Stimulated activated CD4-positive, alpha-beta T cell treated with anti-CD3 and anti-CD28 coated beads, TNF-alpha, amount 100 ng/mL, for 1 hour (primary cell): ENCODE measurements at places on chromosomes 12 and 14.

- DNase-seq = no peak
Observed at GRCh38 chr12:22635812-22636211, 10.8 kb downstream of the ETNK1 start.

- no peak for DNase-seq
Observed at GRCh38 chr14:69235708-69236107, 24.2 kb upstream of the GALNT16 start.

DNA sequence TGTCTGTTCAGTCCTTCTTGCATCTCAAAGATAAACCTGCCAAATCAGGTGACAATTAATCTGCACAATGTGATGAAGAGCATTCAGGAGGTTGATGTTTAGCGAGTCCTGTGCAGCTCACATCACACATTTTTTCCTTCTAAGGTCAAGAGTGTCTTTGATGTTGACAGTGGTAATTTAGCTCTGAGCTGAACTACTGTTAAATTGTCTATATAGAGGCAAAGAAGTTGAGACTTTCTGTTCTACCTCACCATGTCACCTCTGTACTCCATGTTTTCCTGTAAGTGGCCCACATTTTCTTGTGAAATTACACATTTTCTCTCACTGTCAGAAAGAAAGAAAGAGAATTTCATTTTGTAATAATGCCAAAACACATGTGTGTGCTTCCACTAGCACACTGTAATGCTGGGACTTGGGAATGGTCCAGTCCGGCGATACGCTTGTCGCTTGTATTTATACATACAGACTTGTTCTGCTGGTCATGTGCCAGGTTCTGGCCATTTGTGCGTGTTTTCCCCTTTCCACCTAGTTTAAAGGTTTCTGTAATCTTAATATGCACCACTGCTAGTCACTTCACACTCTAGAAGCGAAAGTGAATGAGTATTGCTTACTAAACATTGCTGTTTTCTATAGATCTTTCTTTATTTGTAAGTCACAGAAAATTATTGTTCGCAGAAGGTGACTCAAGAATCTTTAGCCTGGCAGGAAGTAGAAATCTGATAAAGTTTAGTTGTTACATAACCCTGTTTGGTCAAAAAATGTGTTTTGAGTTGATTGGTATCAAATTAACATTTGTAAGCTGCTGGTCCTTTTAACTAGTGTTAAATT is 328.9 kb downstream of the TMTC2 start:
- no peak for DNase-seq

GRCh38 chr12:121613462-121613861 is 12.9 kb upstream of the ORAI1 start:
- DNase-seq = no peak

- no peak for DNase-seq
Observed at GRCh38 chr14:45906257-45906656, 653.3 kb upstream of the MIS18BP1 start.

GRCh38 chr12:82430541-82431145 is 72.3 kb downstream of the METTL25 start:
- DNase-seq = no peak

DNA sequence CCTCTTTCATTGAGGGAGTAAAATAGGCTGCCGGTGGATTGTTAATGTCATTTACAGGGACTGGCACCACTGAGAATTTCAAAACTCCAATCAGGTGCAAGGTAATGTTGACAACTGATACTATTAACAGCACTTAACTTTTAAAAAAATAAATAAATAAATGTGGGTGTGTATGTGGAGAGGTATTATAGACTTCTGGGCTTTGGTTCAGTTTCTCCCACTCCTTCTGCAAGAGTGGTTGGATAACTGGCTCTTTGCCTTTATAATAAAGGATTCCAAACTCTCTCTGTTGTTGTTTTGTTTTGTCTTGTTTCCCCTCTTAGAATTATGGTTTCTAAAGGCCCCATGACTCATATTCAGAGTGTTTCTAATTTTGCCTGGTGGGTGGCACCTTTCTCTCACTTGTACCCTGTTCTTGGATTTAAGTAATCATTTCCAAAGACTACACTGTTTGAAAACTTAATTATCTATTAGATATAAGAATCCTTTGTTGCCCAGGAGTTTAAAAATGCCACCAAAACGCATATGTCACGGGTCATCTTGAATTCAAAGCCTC is 151.6 kb upstream of the ARID2 start:
- no peak for DNase-seq

DNA sequence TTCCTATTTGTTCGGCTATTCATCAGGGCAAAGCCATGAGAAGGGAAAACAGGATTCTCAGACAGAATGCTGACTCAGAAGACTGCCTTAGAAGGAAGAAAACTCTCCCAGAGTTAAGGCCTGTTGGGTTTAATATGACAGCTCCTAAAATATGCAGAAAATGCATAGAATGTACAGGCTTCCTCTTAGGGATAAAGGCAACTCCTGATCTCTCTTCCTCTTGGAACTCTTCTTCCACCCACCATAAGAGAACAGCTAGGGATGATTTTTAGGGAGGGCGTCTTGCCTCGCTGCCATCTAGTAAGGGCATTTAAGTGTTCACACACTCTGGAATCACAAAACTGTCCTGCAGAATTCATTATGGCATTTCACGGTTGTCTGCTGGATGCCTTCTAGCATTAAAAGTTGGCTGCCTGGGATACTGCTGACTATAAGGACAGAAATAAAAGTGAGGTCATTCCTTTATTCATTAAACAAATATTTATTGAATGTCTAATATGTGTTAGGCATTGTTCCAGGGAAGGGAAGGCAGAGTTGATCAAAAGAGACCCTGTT is 73.7 kb downstream of the DCAF5 start:
- DNase-seq = no peak

- no peak for DNase-seq
Observed at GRCh38 chr12:45779936-45780335, 50.4 kb downstream of the ARID2 start.

DNA sequence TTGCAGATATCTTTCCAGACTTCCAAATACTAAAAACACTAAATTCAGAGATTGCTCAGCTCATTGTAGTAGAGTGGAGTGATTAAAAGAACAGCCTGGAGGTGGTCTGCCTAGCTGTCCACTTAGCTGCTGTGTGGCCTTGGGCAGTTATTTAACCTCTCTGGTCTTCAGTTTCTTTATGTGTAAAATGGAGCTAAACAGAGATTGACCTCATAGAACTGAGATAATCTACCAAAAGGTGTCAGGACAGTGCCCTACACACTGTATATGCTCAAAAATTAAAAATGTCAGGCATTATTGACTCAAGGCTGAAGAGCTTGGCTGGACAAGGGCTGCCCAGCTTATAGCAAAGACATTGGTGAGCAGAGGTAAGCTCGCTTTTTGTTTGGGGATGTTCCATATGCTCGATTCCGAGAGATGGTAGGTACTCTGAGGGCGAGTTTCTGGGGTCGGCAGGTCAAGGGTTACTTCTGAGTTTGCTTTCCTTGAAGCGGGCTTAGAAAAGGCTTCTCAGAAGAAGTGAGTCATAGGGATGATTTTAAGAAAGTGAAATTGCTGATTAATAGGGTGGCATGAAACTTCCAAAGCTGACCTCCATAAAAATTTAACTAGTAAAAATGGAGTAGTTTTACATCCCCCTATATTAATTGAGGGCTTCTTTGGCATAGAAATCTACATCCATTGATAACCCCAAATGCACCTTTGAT is 107.5 kb downstream of the GPATCH2L start:
- DNase-seq = no peak

GRCh38 chr14:97697772-97698171 is 900.6 kb downstream of the VRK1 start:
- no peak for DNase-seq

DNA sequence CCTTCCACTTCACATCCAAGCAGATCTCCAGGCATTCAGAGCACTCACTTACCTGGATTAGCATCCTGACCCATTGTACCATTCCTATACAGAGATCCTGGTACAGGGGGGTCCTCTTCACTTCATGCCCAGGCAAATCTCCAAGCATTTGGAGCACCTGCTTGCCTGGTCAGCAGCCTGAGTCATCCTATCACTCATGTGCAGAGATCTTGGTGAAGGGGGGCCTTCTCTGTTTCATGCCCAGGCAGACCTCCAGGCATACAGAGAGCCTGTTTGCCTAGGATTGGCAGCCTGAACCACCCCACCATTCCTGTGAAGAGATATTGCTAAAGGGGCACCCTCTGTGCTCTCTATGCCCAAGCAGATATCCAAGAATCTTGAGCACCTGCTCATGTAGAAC is 111.1 kb upstream of the CCDC175 start:
- no peak for DNase-seq

GRCh38 chr14:77868552-77869285 is 68.8 kb downstream of the ADCK1 start:
- DNase-seq = no peak

GRCh38 chr14:99707921-99708320 is 23.8 kb downstream of the CYP46A1 start:
- no peak for DNase-seq

- DNase-seq = no peak
Observed at GRCh38 chr12:75479963-75480461, 543 bp upstream of the GLIPR1 start.

GRCh38 chr14:59341858-59342477 is 123.2 kb downstream of the GPR135 start:
- no peak for DNase-seq

DNA sequence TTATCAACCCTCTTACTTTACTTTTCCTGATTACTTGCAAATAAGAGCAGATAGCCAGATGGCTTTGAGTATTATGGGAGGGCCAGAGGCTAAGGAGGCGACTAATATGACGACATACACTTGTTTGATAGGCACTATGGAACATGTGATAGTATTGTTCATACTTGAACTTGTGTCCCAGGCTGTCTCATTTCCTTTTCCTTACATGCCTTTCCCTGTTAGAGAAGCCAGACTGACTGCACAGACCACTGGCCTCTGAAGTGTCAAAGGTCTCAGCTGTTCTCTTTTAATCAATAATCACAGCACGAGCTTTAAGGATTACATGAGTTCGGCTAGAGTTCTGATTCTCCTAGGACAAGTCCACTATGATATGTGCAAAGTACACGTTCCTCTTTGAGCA is 326.0 kb downstream of the PRKD1 start:
- no peak for DNase-seq

DNA sequence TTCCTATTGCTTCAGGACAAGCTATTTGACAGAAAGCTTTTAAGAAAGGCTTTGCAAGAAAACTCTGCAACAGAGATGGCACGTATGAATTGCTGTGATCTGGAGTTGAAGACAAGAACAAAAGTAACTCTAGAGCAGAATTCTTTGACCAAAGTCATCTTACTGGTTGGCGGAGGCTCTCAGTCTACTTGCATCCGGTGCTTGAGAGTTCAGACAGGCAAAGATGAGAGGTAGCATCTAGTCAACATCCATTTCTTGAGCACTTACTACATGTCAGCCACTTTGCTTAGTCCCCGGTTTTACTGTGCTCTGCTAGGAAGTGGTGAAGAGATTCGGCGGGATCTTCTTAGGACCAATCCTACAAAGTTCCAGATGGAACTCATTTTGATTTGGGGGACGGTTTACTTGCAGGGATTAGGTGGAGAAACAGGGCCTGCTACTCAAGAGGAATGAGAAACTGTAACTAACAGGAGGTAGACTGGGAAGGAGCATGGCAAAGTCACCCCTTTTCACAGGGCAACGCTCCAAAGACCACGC is 404 bp upstream of the CCDC91 start:
- no peak for DNase-seq

GRCh38 chr12:13980538-13981295 is 685 bp downstream of the GRIN2B start:
- no peak for DNase-seq

- no peak for DNase-seq
Observed at GRCh38 chr14:64910847-64911495, 3.3 kb upstream of the CHURC1 start.

DNA sequence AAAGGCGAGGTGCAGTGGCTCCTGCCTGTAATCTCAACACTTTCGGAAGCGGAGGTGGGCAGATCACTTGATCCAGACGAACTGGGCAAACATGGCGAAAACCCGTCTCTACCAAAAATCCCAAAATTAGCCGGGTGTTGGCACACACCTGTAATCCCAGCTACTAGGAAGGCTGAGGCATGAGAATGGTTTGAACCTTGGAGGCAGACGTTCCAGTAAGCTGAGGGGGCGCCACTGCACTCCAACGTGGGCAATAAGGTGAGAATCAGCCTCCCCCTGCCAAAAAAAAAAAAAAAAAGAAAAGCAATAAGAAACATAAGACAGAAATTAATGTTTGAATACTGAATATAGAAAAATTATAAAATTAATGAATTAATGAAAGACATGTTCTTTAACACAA is 928.7 kb downstream of the LRFN5 start:
- no peak for DNase-seq

DNA sequence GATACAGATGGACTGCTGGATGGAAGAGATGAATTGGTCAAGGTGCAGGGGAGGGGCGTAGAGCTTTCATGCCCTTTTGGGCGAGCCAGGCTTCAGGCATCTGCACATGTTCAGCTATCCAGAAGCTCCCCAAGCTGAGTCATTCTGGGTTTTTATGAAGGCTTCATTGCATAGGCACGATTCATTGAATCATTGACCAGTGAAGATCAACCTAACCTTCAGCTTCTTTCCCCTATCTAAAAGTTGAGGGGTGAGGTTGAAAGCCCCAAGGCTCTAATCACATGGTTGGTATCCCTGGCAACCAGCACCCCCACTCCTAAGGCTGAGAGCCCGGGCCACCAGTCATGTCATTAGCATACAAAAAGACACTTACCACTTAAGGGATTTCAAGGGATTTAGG is 36.3 kb downstream of the RPS29 start:
- DNase-seq = no peak

DNA sequence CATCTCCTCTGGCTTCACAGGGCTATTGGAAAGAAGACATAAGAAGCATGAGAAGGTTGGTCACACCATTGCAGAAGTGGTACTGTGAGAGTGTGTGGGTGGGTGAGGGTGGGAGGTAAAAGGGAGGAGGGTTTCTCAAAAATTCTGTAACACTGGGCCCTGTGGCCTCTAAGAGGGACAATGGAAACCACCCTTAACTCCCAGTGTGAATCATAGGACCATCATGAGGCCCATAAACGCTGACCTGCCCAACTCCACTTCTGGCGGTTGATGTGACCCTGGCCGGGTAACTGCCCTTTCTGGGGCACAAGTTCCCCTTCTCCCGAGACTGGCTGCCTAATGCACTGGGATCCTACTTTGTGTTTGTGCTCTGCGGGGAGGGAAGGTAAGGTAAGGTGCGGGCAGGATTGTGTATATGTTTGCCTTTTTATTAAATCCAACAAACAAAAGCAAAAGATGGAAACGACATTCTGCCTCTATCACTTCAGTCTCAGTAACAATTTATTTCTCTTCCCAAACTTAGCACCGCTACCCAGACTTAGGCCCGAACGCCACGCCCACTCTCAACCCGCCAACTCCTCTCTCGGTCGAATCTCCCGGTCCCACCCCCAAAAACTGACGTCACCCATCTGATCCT is 551 bp downstream of the METTL1 start:
- DNase-seq = peak; percentile 45
